ENCODE measurements at places on chromosomes 3 and 15. TPM values are rescaled to one million over a fixed set of nuclear protein-coding genes. Genes with fewer than 3 reads are reported as not detected.

- H3K4me1 ChIP-seq: no peaks in the 10 kb centered on the region
- no peak overlapping the region for H3K4me3 ChIP-seq
- H3K27ac ChIP-seq: no peak overlapping the region
- no peak for DNase-seq
- no peaks in the 10 kb centered on the region for H3K27me3 ChIP-seq
- no peaks in the 10 kb centered on the region for H3K36me3 ChIP-seq
Observed at GRCh38 chr15:29612701-29613100, 209.6 kb downstream of the TJP1 start.

- peak overlapping the region; percentile 79 for H3K4me3 ChIP-seq
- peak; percentile 95 for DNase-seq
- H3K36me3 ChIP-seq: peaks cover 9% of the 10 kb centered on the region
- peak overlapping the region; percentile 93 for H3K27ac ChIP-seq
Observed at GRCh38 chr3:32460031-32460749, 42.5 kb downstream of the CMTM6 start.

DNA sequence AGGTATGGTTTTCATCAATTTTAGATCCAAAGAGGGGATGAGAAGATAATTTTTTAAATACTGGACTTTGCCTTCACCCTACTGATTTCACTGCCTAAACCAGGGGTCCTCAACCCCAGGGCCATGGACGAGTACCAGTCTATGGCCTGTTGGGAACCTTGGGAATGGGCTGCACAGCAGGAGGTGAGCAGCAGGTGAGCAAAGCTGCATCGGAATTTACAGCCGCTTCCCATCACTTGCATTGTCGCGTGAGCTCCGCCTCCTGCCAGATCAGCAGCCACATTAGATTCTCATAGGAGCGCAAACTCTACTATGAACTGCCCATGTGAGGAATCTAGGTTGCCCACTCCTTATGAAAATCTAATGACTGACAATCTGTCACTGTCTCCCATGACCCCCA lies 76.3 kb upstream of the TTBK2 start:
- H3K27me3 ChIP-seq: no peaks in the 10 kb centered on the region
- H3K27ac ChIP-seq: no peak overlapping the region
- peaks cover 5% of the 10 kb centered on the region for H3K4me1 ChIP-seq
- H3K36me3 ChIP-seq: peaks cover 33% of the 10 kb centered on the region
- no peak overlapping the region for H3K4me3 ChIP-seq

- no peak overlapping the region for H3K4me3 ChIP-seq
- DNase-seq: no peak
- peaks cover 13% of the 10 kb centered on the region for H3K4me1 ChIP-seq
- no peaks in the 10 kb centered on the region for H3K27me3 ChIP-seq
- peaks cover 26% of the 10 kb centered on the region for H3K36me3 ChIP-seq
- H3K27ac ChIP-seq: no peak overlapping the region
Observed at GRCh38 chr15:41438206-41438605, 21.3 kb downstream of the RTF1 start.

GRCh38 chr3:45909542-45909941 lies 23.2 kb downstream of the CCR9 start:
- H3K27me3 ChIP-seq: peaks cover 37% of the 10 kb centered on the region
- H3K4me1 ChIP-seq: peaks cover 25% of the 10 kb centered on the region
- no peak overlapping the region for H3K4me3 ChIP-seq
- peaks cover 22% of the 10 kb centered on the region for H3K36me3 ChIP-seq

DNA sequence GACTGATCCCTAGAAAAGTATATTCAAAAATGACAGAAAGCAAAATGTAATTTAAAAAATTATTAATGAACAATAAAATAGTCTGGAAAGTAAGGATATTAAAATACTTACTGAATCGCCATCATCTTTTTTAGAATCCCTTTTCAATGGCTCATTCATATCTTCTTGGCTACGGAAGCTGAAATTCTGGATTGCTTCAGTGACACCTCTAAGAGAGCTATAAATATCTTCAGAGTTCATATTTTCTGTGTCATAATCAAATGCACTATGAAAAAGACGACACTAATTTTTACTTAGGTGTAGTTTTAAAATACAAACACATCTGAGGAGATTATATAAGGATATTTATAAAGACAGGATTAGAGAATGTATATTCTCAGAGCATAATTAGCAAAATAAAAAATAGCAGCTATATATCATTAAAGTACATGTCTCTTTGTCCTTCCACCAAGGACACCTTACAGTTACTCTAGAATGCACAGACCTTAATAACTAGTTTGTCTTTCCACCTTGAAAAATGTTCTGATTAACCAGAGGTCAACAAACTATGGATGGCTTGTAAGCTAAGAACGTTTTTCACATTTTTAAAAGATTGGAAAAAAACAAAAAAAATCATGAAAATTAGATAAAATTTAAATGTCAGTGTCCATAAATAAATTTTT lies 98.6 kb upstream of the UBP1 start:
- peaks cover 22% of the 10 kb centered on the region for H3K36me3 ChIP-seq
- no peaks in the 10 kb centered on the region for H3K27me3 ChIP-seq
- H3K4me1 ChIP-seq: no peaks in the 10 kb centered on the region

DNA sequence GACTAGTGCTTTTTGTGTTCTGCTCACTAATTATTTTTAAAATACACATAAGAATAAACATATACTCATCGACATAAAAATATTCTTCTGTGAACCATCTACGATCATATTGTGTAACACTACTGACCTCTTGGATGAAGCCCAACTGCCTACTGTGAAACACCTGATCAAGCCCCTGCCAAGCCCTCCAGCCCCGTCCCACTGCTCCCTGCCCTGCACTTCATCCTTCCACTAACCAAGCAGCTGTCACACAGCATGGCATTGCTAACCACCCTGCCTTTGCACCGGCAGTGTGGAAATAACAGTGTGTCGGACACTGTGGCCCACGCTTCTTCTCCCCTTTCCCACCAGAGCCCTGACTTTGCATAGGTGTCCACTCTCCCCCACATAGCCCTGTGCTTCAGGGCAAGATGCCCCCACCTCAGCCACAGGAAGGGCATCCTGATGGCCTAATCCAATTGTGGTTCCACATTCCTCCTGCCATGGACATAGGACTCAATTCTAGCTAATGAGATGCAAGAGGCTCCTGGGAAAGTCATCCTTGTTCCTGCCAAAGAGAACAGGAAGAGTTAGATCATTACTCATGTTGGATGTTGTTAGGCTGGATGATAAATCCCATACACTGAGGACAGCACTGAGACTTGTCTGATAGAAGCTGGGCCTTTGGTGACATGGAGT lies 35.0 kb upstream of the ARID3B start:
- no peak for DNase-seq
- H3K27ac ChIP-seq: no peak overlapping the region
- H3K4me1 ChIP-seq: peaks cover 3% of the 10 kb centered on the region
- H3K27me3 ChIP-seq: no peaks in the 10 kb centered on the region
- no peak overlapping the region for H3K4me3 ChIP-seq
- peaks cover 8% of the 10 kb centered on the region for H3K36me3 ChIP-seq

GOLGA8Q gene
- not detected for total RNA-seq

EHHADH gene
- total RNA-seq: 2.4 TPM

RHOA gene
- 391 TPM for total RNA-seq

RPP14 gene
- 25.2 TPM for total RNA-seq
